ENCODE measurements at places on chromosomes 5 and 9. TPM values are rescaled to one million over a fixed set of nuclear protein-coding genes. Genes with fewer than 3 reads are reported as not detected.
A peak's percentile ranks its signal among the peaks of the same experiment; 100 is the strongest.

- H3K4me1 ChIP-seq: peaks cover 31% of the 10 kb centered on the region
- no peaks in the 10 kb centered on the region for H3K27me3 ChIP-seq
- no peak overlapping the region for H3K4me3 ChIP-seq
Measured at GRCh38 chr9:109245310-109245897, 75.5 kb downstream of the EPB41L4B start.

DNA sequence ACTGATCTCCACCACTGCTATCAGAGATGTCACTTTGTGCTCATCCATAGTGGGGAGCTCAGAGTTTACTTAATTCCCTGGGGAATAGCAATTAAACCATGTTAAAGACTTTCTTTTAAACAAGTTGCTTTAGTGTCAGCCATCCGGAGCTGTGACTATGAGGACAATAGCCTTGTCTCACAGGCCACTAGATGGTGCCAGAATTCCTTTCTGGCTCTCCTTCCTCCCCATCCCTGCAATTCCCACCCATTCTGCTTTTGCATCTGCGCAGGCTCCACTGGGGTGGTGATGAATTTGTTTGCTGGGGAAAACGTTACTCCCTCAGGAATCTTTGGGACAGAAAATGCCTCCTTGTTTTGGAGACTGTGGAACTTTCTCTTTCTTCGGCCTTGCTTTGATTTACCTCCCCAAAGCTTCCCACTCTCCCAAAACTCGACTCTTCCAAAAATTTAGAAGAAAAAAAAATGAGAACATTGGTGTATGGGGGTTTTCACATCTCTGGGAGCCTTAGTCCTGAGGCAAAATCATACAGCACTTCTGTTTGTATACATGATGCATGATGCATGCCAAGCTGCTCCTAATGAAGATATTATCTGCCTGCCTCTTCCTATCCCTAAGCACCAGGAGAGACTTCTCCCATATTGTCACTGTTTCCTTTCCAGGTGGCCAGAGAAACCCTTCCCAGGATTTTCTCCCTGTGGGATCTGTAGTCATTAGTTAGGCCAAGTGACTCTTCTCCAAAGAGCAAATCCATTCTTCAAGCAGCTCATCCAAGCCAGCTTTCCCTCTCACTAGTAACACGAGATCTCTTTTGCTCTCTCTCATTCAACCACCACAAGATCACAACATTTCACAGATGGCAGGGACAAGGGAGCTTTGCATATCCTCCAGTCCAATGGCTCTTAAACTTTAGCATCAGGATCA, 466.1 kb downstream of the TLR4 start:
- DNase-seq: peak; percentile 64
- no peak overlapping the region for H3K27ac ChIP-seq
- no peaks in the 10 kb centered on the region for H3K36me3 ChIP-seq
- no peaks in the 10 kb centered on the region for H3K27me3 ChIP-seq

- peaks cover 1% of the 10 kb centered on the region for H3K27me3 ChIP-seq
- no peaks in the 10 kb centered on the region for H3K4me1 ChIP-seq
- DNase-seq: no peak
Measured at GRCh38 chr5:61702784-61703183, 370.7 kb downstream of the ZSWIM6 start.

DNA sequence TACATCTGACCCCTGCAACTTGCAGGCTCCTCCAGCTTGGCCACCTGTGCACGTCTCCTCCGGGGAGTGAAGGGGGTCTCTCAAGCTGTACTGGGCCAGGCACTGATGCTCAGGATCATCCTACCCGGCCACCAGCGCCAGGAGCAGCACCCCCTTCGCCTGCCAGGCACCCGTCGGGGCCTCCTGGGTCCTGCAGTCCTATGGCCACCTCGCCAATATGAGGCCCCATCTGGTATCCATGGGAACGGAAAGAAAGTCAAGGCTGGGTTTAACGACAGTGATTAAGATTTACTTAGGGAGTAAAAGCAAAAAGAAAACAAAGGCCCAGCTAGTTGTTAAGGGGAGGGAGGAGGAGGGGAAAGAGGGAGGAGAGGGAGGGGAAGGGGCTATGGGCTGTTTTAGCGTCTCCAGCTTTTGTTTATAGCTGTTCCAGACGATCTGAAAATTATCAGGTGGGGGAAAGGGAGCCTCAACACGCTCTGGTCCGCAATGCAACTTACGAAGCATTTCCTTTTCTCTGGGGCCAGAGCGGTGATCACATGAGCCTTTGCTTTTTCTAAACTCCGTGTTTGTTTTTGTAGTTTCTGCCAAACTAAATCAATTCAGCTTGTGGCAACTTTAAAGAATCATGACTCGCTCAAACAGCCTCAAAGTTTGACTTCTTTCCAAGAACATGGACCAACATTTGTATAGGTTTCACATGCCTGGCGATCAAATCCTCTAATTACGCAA, 132.4 kb downstream of the ROR2 start:
- no peak for DNase-seq
- H3K27ac ChIP-seq: no peak overlapping the region
- peaks cover 4% of the 10 kb centered on the region for H3K36me3 ChIP-seq
- no peak overlapping the region for H3K4me3 ChIP-seq
- H3K4me1 ChIP-seq: peaks cover 29% of the 10 kb centered on the region

DNA sequence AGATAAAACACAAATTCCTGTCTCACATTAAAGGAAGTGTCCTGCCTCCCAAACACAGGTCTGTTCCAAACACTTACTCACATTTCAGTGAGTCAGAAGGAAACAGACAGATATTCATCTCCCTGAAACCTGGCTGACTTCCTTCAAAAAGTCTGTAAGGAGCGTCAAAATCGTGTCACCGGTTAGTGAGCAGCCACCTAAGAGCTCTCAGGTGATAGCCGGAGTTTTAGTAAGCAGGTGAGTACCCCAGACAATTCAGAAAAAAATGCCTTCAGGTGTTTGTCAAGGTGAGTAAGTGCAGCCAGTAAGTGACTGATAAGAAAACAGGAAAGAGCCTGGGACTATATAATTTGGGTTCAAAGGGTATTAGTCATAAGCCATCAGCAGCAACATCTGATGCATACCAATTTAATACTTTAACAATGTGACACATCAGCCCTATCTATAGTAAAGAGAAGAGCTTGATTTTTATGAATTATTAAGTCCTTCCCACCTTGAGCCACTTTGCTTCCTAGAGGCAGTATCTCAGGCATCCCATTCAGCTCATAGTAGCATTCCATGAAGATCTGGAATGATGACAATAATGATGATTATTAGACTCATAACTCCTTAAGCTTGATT, 1.3 kb upstream of the ITGA2 start:
- no peak overlapping the region for H3K27ac ChIP-seq
- no peak for DNase-seq
- H3K4me3 ChIP-seq: no peak overlapping the region
- H3K36me3 ChIP-seq: peaks cover 4% of the 10 kb centered on the region

- H3K27me3 ChIP-seq: peaks cover 5% of the 10 kb centered on the region
- H3K4me3 ChIP-seq: no peak overlapping the region
- DNase-seq: no peak
- no peaks in the 10 kb centered on the region for H3K36me3 ChIP-seq
- no peak overlapping the region for H3K27ac ChIP-seq
Measured at GRCh38 chr5:61306531-61307131, 25.4 kb upstream of the ZSWIM6 start.

The FST gene
- total RNA-seq: 0.98 TPM

- H3K27me3 ChIP-seq: no peaks in the 10 kb centered on the region
- H3K4me3 ChIP-seq: no peak overlapping the region
- no peaks in the 10 kb centered on the region for H3K4me1 ChIP-seq
- H3K36me3 ChIP-seq: no peaks in the 10 kb centered on the region
Measured at GRCh38 chr9:15010581-15010980, 100.4 kb upstream of the FREM1 start.

GRCh38 chr9:92378865-92379560, 25.4 kb downstream of the OGN start:
- peaks cover 5% of the 10 kb centered on the region for H3K36me3 ChIP-seq
- no peak overlapping the region for H3K27ac ChIP-seq
- no peaks in the 10 kb centered on the region for H3K4me1 ChIP-seq
- H3K4me3 ChIP-seq: no peak overlapping the region
- DNase-seq: no peak

- H3K36me3 ChIP-seq: no peaks in the 10 kb centered on the region
- peaks cover 4% of the 10 kb centered on the region for H3K27me3 ChIP-seq
- H3K4me3 ChIP-seq: no peak overlapping the region
- no peak for DNase-seq
- peaks cover 10% of the 10 kb centered on the region for H3K4me1 ChIP-seq
Measured at GRCh38 chr5:66987126-66987525, 209.5 kb downstream of the CD180 start.

- H3K27me3 ChIP-seq: no peaks in the 10 kb centered on the region
- no peaks in the 10 kb centered on the region for H3K36me3 ChIP-seq
- H3K4me3 ChIP-seq: no peak overlapping the region
- H3K4me1 ChIP-seq: peaks cover 2% of the 10 kb centered on the region
Measured at GRCh38 chr5:122816756-122817155, 28.7 kb upstream of the SNX24 start.

- H3K4me1 ChIP-seq: peaks cover 23% of the 10 kb centered on the region
- peaks cover 2% of the 10 kb centered on the region for H3K27me3 ChIP-seq
- no peaks in the 10 kb centered on the region for H3K36me3 ChIP-seq
- H3K27ac ChIP-seq: no peak overlapping the region
- H3K4me3 ChIP-seq: no peak overlapping the region
- no peak for DNase-seq
Measured at GRCh38 chr5:125478599-125478998, 732.2 kb upstream of the ZNF608 start.

The LCP2 gene
- not detected for total RNA-seq

DNA sequence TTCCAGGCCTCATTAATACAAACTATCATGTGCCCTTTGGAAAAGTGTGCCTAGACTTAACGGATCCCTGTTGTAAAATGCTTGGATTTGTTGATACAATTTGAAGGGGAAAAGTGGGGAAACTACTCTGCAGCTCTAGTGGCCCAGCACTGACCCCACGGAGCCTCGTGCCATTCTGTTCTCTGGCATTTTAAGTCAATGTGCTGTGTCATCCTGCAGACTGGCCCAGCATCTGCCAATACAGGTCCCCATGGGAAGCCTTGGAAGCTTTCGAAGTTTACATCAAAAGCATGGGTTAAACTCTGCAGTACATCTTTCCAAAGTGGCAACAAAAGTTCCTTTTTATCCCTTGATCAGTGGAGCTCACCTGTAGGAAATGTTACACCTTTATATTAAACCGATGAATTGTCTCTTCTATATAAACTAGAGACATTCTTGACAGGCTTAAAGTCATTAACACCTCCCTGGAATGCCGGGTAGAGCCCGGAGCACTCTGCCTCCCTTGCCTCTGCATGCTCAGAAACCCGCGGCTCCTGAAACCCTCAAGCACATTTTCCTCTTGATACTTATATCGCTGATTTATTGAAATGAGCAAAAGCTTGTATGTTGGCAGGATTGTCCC, 596.0 kb upstream of the ADAMTS16 start:
- H3K27me3 ChIP-seq: no peaks in the 10 kb centered on the region
- DNase-seq: no peak
- no peaks in the 10 kb centered on the region for H3K36me3 ChIP-seq
- H3K4me3 ChIP-seq: no peak overlapping the region

- no peaks in the 10 kb centered on the region for H3K36me3 ChIP-seq
- no peak overlapping the region for H3K4me3 ChIP-seq
- H3K27me3 ChIP-seq: no peaks in the 10 kb centered on the region
- H3K4me1 ChIP-seq: peaks cover 26% of the 10 kb centered on the region
- peak overlapping the region; percentile 74 for H3K27ac ChIP-seq
Measured at GRCh38 chr9:34332076-34332964, 3.0 kb downstream of the NUDT2 start.

- H3K27ac ChIP-seq: no peak overlapping the region
- H3K27me3 ChIP-seq: peaks cover 9% of the 10 kb centered on the region
- H3K36me3 ChIP-seq: peaks cover 6% of the 10 kb centered on the region
- H3K4me1 ChIP-seq: no peaks in the 10 kb centered on the region
- no peak for DNase-seq
- no peak overlapping the region for H3K4me3 ChIP-seq
Measured at GRCh38 chr9:122370303-122370702, 521 bp upstream of the PTGS1 start.

DNA sequence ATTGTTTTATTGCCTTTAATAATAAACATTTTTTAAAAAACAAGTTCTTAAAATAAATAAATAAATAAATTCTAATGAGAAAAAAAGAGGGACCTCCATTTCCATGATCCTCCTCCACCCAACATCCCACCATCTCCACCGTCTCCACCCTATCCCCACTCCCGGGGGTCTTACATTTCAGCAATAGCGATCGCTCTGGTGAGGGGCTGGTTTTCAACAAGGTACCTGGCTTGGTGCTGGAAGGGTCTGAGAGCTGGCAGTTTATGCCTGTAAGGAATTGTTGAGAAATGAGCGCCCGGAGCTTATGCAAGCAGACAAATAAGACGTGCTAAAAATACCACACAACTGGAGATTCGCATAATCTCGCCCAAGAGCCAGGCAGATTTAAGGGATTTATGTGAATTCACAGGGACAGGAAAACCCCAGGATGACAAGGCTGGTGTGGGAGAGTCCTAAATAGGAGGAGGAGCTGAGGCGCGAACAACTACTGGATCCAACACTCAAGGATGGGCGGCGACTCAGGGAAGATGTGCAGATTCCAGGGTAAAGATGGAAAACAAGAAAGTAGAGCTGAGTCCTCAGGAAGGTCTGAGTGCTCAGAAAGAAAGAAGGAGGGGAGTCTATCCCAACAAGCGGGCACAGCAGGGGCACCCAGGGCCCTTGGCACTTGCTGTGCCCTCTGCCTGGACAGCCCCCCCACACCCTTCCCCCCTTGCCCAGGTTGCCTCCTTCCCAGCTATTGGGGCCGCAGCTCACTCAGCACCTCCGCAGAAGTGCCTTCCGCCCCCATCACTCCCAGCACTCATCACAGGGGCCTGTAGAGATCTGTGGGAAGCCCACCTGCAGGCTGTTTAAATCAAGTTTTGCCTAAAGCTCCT, 27.0 kb downstream of the TRIM14 start:
- no peaks in the 10 kb centered on the region for H3K4me1 ChIP-seq
- no peak for DNase-seq
- H3K27me3 ChIP-seq: peaks cover 9% of the 10 kb centered on the region
- no peak overlapping the region for H3K27ac ChIP-seq

The C9 gene
- total RNA-seq: not detected

The C1QTNF2 gene
- total RNA-seq: 1.0 TPM

- H3K27ac ChIP-seq: no peak overlapping the region
- peaks cover 37% of the 10 kb centered on the region for H3K4me1 ChIP-seq
- peaks cover 4% of the 10 kb centered on the region for H3K36me3 ChIP-seq
- DNase-seq: no peak
- peaks cover 6% of the 10 kb centered on the region for H3K27me3 ChIP-seq
Measured at GRCh38 chr5:54700986-54701578, 183.5 kb downstream of the SNX18 start.

The SLC2A8 gene
- total RNA-seq: 30.6 TPM

GRCh38 chr9:14058325-14058688, 255.6 kb downstream of the NFIB start:
- H3K4me3 ChIP-seq: no peak overlapping the region
- no peak overlapping the region for H3K27ac ChIP-seq
- no peaks in the 10 kb centered on the region for H3K36me3 ChIP-seq
- peaks cover 7% of the 10 kb centered on the region for H3K4me1 ChIP-seq

DNA sequence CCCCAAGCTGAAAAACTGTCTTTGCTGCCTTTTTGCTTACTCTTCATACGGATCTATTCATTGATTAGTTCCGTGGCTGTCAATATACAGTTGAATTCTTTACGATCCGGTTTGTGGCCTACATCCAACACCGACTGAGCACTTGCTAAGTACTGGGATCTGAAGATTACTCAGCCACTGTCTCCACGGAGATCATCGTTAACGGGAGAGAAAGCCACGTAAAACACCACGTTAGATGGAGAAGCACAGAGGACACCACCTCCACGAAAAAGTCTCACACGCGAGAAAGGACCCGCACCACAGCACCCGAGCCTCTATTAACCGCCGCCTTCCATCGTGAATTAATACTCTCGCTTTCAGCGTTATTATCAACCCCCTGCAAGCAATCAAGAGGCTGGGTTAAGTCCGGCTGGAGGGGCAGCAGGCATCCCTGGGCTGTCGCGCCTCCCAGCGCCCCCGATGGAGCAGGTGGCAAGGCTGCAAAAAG, 650 bp downstream of the ELP1 start:
- peak overlapping the region; percentile 97 for H3K27ac ChIP-seq
- peak; percentile 55 for DNase-seq
- peak overlapping the region; percentile 86 for H3K4me3 ChIP-seq
- peaks cover 21% of the 10 kb centered on the region for H3K4me1 ChIP-seq
- no peaks in the 10 kb centered on the region for H3K36me3 ChIP-seq
- peaks cover 4% of the 10 kb centered on the region for H3K27me3 ChIP-seq

Data from glutamatergic neuron (in vitro differentiated cells).